ENCODE measurements at places on chromosomes 12 and 14.
A peak's percentile ranks its signal among the peaks of the same experiment; 100 is the strongest.

GRCh38 chr14:21525962-21526671 lies at the start of gene SALL2:
TSS of gene SALL2 (minus strand) at chr14:21526346. CDS start at chr14:21526127, 219 bp downstream.
- DNase-seq = peak; percentile 74

GRCh38 chr12:112368856-112369255 lies 13.4 kb downstream of the HECTD4 start:
- DNase-seq = no peak

- no peak for DNase-seq
Measured at GRCh38 chr14:87351007-87351406, 642.0 kb downstream of the GALC start.

DNA sequence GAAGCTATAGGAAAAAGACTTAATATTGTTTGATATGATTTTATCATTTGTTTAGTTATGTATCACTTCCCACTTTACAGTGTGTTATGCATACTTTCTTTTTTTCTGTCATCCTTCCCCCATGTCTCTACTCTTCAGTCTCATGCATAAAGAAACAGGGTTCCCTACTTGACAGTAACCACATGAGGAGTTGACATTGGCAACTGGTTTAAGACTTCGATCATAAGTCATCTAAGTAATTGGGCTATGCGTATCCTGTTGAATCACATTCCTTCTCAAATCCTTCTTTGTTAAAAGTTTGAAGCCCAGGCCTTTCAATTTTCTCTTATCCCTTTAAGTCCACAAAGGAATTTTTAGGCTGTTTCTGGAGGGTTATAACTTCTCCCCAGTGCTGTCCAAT lies 358.7 kb downstream of the RAD51B start:
- DNase-seq = peak; percentile 47

- no peak for DNase-seq
Measured at GRCh38 chr12:48121522-48121921, 2.4 kb downstream of the PFKM start.

DNA sequence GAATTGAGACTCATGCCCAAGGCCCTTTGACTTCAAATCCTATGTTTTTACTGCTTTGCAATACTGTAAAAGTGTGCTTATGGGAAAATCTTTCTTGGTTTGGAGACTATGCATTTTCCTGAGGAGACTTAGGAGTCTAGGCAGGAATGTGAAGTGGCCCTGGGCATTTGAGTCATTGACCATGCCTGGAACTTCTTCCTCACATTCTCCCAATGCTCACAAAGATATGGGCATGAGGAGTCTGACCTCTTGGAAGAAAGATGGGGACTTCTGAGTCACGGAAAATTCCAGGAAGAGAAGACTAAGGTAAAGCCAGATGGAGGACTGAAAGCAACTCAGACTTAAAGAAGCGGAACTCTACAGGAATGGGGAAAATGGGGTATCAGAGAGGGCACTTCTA lies 38.2 kb upstream of the ZNF641 start:
- DNase-seq = peak; percentile 1

DNA sequence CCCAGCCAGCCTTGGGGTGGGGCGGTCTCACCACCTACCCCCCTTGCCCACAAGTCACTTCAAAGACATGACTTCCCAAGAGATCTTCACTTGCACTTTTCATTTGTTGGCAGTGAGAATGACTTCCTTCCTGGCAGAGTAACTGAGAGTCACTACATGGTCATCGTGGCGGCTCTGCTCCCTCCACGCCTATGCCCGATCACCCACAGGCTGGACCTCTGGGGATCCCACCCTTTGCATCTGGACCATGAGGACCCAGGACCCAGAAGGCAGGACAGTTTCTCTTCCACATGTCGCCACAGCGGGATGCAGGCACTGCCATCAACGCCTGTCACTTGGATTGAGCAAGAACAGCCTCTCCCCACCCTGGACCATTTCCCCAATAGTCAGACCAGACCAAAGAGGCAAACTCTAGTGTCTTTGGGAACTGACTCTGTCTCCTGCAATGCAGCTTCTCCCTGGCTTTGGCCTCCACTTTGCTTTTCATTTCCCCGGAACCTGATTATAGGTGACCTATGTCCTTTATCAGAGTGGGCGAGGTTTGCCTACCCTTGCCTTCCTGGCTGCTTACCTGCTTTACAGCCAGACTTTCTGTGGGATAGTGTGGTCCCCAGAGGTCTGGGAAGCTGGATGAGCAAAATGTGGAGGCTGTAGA lies 3.6 kb downstream of the VDR start:
- no peak for DNase-seq

GRCh38 chr12:96193725-96194575 lies at the start of gene ELK3:
TSS of gene ELK3 (plus strand) at chr12:96194375.
- peak; percentile 78 for DNase-seq

- DNase-seq = no peak
Measured at GRCh38 chr12:109519787-109520186, 42.4 kb downstream of the UBE3B start.

DNA sequence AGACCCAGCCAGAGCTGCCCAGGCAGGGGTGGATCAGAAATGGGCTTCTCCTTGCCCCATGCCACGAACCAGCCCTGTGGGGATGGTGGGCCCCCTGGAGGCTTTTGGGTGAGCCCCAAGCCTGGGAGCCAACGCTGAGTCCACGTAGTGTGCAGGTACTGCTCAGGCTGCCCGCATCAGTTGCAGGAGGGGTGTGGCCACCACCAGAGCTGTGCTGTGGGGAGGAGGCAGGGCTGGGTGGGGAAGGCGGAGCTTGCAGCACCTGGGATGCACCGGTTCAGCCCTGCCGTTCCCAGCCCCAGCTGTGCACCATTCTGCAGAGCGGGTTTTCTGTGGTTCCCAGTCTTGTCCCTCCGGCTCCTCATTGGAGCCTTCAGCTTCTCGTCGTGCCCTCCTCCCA lies 36.3 kb downstream of the IL31 start:
- no peak for DNase-seq

DNA sequence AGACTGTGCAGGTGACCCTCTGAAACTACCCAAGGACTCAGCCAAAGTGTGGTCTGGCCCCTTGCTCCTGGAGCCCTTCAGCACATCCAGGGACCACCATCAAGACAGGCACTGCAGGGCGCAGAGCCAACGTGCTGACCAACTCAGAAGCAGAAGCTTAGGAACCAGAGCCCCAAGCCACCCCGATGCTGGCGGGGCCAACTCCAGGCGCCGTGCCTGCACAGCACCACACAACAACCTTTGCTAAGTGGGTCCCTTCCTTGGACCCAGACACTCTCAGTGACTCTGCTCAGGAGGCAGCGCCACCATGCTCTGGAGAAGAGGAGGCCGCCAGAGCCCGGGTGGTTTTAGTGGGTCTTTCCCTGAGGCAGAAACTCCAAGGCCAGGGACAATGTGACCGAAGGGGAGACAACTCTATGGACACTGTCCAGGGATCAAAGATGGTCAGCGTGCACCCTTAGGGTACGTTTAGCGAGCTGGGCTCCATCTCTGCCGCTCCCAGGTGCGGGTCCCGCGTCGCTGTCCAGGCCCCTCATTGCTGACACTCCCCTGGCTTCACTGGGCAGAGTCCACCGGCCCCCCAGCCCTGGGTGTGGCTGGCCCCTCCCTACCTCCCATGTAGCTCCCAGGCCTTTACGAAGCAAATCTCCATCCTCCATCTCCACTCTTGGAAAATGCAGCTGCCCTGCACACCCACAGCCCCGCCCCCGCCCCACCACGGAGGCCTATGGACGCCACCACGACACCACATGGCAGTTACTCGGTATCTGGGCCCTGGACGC lies 16.1 kb downstream of the CHGA start:
- DNase-seq = no peak

GRCh38 chr14:59782760-59783159 lies 87.8 kb downstream of the RTN1 start:
- DNase-seq = no peak

GRCh38 chr12:123253641-123254459 lies 17.8 kb downstream of the CDK2AP1 start:
- DNase-seq = no peak

DNA sequence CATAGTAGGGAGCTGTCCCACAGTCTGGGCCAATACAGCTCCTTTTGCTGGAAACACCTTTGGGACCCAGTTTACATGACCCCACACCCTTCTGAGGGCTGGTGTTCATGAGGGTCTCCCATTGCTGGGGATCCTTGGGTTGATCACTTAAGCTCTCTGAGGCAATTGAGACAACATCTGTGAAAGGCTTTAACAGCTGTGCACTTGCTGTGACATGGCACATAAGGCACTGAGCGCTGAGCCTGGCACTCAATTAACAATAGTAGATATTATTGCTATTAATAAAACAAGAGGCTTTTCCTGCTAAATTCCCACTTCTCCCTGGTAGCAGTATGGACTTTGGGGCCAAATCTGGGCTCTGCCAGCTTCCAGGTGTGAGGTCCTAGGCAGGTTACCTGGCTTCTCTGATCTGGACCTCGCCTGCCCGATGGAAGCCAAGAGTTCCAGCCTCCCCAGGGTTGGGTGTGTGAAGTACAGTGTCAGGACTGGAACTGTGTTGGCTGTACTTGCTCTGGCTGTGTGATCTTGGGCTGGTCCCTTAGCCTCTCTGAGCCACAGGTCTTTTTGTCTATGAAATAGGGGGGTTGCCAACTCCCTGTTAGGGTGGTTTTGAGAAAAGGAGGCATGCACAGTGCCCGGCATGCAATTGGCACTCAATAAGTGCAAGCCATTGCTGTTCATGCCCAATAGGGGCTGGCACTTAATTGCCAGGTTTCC lies 3.1 kb downstream of the SH2B3 start:
- DNase-seq = no peak

DNA sequence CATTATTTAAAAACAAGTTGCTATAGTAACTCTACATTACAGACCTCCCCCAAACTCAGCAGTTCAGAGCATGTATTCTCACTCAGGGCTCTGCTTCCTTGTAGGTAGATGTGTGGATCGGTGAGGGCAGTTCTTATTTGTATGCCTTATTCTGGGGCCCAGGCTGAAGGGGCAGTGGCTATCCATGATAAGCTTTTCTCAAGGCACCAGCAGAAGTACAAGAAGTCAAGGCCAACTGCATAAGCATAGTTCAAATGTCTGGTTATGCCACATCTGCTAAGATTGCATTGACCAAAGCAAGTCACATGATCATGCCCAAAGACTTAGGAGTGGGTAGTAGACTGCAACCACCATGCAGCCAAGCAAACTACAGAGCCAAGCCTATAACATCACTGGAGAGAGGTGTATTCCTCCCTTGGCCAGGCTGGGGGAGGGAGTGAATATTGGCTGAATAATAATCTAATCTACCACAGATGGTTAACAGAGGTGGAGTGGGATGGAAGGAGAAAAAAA lies 4.6 kb downstream of the PSEN1 start:
- no peak for DNase-seq

DNA sequence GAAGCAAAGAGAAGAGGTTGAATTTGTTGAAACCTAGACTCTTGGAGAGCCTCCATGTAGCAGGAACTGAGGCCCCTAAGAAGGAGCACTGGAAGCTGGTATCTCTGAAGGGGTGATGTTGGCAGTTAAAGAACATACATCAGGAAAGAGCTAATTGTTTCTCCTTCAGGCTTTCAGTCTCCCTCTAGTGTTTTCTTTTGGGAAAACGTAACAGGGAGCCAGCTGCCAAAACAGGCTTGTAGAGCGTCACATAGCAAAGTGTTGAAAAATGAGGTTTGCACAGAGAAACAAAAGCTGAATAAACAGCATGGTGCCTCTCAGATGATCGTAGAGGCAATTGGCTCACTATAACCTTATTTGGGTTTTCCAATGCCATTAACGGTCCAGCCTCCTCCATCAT lies 46.9 kb upstream of the CAND1 start:
- peak; percentile 6 for DNase-seq

DNA sequence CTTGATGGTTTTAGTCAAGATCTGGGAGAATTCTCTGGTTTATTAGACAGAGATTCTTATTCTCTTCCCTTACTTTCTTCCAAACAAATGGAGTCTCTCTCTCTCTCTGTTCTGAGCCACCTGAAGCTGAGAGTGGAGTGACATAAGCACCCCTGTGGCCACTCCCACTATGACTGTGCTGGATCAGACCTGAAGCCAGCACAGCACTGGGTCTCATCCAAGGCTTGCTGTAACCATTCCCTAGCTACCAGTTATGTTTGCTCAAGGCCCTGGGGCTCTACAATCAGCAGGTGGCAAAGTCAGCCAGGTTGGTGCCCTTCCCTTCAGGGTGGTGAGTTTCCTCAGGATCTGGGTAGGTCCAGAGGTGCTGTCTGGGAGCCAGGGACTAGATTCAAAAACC lies 568.5 kb downstream of the AACS start:
- DNase-seq = no peak

DNA sequence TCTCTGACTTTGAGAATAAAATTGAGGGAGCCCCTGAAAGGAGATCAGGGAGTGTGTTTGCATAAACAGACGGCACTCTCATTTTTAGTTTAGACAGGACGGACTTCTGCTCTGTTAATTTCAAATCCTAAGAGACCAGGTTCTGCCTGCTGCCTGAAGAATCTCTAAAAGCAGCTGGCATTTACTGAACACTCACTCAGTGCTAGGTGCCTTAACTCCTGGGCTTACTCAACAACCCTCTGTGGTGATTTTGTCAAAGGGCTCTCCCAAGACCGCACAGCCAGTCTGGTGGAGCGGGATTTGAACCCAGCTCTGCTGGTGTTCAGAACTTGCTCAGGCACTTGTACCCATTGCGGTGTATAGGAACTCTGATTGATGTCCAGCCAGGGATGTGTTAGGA lies 2.2 kb downstream of the ORAI1 start:
- DNase-seq = no peak

- DNase-seq = no peak
Measured at GRCh38 chr12:92088805-92089204, 56.8 kb downstream of the BTG1 start.

- DNase-seq = no peak
Measured at GRCh38 chr12:13097491-13098011, 5.9 kb downstream of the GSG1 start.

DNA sequence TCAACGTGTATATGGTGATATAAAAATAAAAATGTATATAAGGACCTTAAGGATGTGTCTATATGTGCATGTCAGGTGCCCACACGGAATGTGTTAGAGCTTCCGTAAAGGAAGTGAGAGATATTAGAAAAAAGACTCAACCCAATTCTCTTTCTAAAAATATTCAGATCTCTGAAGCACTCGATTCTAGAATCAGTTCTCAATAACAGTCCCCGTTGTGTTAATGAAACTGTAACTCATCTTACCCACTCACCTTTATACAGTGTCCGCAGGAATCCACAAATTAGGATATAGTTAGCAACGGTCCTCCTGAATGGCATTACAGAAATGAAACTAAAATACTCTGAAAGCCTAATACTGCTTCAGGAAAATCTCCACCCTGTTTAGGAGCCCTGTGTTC lies 29.3 kb downstream of the GRIN2B start:
- no peak for DNase-seq

GRCh38 chr12:29207120-29207519 lies 58.0 kb downstream of the FAR2 start:
- peak; percentile 26 for DNase-seq

DNA sequence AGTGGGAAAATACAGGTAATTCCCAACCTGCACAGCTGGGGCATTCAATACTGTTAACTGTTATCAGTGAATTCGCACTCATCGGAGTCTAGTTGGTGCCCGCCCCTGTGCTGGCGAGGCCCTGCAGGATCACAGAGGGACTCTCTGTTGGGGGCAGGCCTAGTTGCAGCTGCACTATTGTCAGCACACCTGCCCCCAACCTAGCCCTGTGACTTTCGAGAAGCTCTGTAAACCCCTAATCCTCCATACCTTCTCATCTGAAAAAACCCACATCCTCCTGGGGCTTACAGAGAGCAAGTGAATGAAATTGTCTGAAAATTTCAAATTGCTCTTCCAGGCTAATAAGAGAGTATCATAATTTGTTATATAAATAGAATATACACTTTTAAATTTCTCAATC lies 132.2 kb upstream of the NUDT4 start:
- no peak for DNase-seq
